ENCODE measurements at places on chromosomes 5 and 9. TPM values are rescaled to one million over a fixed set of nuclear protein-coding genes. Genes with fewer than 3 reads are reported as not detected.

DNA sequence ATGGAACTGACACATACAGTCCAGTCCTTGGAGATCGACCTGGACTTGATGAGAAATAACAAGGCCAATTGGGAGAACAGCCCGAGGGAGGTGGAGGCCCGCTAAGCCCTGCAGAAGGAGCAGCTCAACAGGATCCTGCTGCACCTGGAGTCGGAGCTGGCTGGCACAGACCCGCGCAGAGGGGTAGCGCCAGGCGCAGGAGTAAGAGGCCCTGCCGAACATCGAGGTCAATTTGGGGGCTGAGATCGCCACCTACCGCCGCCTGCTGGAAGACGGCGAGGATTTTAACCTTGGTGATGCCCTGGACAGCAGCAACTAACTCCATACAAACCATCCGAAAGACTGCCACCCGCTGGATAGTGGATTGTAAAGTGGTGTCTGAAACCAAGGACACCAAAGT is 1610.1 kb upstream of the ACO1 start:
- no peaks in the 10 kb centered on the region for H3K36me3 ChIP-seq
- DNase-seq: no peak
- no peak overlapping the region for H3K4me3 ChIP-seq
- H3K27ac ChIP-seq: no peak overlapping the region
- H3K4me1 ChIP-seq: no peaks in the 10 kb centered on the region

DNA sequence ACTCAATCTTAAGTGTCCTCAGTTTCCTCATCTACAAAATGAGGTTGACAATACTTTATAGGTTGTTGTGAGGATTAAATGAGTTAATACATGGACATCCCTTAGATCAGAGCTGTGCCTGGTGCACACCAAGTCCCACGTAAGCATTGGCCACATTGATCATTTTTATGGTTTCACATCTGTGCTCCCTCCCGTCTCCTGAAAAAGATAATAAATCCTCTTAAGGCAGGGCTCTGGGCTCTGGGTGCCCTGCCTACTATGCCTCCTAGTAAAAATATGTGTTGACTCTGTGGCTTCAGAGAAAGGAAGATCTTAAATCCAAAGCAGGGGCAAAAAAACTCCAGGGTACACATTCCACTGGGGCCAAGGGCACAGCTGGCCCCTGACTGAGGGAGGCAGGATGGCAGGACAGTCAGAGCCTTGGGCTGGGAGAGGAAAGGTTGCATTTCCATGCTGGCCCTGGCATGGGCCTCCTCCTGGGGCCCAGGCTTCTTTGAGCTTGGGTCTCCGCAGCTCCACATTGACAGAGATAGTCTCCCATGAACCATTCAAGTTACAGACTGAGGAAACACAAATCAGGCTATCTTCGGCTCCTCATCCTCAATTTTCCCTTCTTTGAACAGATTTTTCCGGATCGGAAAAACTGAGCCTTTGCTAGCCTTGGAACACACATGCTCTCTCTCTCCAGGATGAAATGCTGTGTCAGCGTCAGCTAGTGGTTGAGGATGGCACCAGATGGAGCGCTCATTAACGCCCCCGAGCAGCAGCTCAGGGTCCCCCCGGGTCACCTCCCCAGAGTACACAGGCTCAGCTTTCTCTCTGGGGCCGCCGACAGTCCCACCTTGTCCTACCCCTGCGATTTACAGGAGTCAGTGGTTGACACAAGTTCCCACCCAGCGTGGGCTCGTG is 22.4 kb upstream of the KIF12 start:
- no peaks in the 10 kb centered on the region for H3K27me3 ChIP-seq
- H3K36me3 ChIP-seq: no peaks in the 10 kb centered on the region
- no peak for DNase-seq
- H3K4me1 ChIP-seq: peaks cover 79% of the 10 kb centered on the region
- no peak overlapping the region for H3K4me3 ChIP-seq

DNA sequence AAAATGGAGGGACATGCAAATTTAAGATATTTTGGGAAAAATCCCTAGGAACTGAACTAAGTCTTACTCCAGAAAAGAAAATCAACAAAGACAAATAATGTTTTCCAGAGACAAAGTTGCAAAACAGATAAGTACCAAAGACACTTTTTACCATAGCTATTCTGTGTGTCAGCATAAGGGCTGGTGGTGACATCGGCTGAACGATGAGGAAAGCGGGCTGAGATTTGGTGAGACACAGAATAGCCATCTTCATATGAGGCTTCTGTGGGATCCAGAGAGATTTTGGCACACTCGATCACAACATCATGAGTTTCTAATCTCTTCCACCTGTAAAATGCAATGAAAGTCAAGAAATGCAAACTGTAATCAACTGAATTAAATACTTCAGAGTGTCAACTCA is 32.3 kb downstream of the TSC1 start:
- no peak overlapping the region for H3K4me3 ChIP-seq
- H3K27ac ChIP-seq: no peak overlapping the region
- no peaks in the 10 kb centered on the region for H3K4me1 ChIP-seq

DNA sequence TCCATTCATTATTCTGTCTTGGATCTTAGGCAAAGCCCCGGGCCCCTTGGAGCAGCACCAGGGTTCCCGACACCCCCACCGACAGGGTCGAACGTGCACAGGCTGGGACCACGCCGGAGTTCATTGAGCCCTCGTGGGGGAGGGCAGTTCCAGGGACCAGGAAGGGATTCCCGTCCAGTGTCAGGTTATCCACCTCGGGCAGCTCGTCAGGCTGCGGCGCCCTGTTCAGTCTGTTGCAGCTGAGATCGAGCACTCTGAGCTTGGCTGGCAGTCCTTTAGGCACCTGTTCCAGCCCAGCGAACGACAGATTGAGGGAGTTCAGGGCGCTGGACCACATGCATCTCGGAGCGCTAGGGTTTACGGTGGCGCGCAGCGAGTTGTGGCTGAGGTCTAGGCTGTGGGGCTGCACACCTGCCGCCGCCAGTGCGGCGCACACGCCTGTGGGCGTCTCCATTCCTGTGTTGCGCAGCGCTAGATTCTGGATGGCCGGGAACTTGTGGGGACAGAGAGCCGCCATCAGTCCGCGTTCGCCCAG is 1.1 kb downstream of the CD14 start:
- DNase-seq: no peak
- no peaks in the 10 kb centered on the region for H3K4me1 ChIP-seq
- H3K36me3 ChIP-seq: peaks cover 4% of the 10 kb centered on the region
- no peaks in the 10 kb centered on the region for H3K27me3 ChIP-seq

- H3K27me3 ChIP-seq: no peaks in the 10 kb centered on the region
- H3K4me1 ChIP-seq: no peaks in the 10 kb centered on the region
- DNase-seq: no peak
These were observed 168.2 kb downstream of the RNF180 start for GRCh38 chr5:64333886-64334285.

The TRIP13 gene
- total RNA-seq: 11.9 TPM

The OR1Q1 gene
- total RNA-seq: not detected

DNA sequence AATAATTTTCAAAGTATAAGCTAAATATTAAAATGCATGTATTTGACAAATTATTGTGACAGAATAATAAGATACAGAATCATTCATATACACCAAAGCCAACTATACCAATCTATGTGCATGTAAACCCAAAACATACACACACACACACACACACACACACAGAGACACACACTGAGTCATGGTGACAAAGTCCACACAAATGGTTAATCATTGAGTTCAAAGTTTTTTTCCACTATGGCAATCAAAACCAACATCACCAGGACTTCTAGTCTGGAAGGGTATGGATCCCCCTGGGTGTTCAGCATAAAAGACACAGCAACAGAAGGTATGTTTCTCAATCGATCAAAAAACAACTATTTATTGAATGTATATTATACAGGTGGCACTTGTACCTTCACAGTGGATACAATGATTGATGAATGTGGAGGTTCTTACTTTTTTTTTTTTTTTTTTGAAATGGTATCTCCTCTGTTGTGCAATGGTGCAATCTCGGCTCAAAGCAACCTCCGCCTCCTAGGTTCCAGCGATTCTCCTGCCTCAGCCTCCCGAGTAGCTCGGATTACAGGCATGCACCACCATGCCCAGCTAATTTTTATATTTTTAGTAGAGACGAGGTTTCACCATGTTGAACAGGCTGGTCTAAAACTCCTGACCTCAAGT is 137.0 kb downstream of the PDE4D start:
- H3K36me3 ChIP-seq: no peaks in the 10 kb centered on the region
- H3K27ac ChIP-seq: no peak overlapping the region
- peaks cover 5% of the 10 kb centered on the region for H3K4me1 ChIP-seq
- H3K4me3 ChIP-seq: no peak overlapping the region
- DNase-seq: no peak

GRCh38 chr9:20144197-20144596 is 355.4 kb upstream of the SLC24A2 start:
- H3K4me1 ChIP-seq: peaks cover 22% of the 10 kb centered on the region
- no peaks in the 10 kb centered on the region for H3K27me3 ChIP-seq
- DNase-seq: no peak
- H3K27ac ChIP-seq: no peak overlapping the region

GRCh38 chr5:158384535-158385481 is 525.9 kb upstream of the CLINT1 start:
- H3K4me3 ChIP-seq: no peak overlapping the region
- DNase-seq: no peak
- H3K36me3 ChIP-seq: no peaks in the 10 kb centered on the region
- H3K4me1 ChIP-seq: peaks cover 20% of the 10 kb centered on the region

The SUSD3 gene
- total RNA-seq: 1.2 TPM

DNA sequence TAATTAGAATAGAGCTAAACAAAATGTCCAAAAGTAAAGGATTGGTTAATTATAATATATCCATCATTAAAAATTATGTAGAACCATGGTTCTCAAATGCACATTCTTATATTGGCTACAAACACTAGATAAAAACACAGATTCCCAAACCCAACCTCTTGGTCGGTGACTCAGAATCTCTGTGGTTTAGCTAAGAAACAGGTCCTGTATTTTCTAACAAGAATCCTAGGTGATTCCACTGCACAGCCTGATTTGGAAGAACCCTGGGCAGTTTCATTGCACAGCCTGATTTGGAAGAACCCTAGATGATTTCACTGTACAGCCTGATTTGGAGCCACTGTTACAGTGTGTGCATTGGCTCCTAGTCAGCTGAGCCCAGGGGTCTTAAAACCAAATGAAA is 67.9 kb downstream of the KIAA1958 start:
- no peak for DNase-seq
- H3K4me3 ChIP-seq: no peak overlapping the region
- H3K27me3 ChIP-seq: no peaks in the 10 kb centered on the region

The PDCD1LG2 gene
- not detected for total RNA-seq

DNA sequence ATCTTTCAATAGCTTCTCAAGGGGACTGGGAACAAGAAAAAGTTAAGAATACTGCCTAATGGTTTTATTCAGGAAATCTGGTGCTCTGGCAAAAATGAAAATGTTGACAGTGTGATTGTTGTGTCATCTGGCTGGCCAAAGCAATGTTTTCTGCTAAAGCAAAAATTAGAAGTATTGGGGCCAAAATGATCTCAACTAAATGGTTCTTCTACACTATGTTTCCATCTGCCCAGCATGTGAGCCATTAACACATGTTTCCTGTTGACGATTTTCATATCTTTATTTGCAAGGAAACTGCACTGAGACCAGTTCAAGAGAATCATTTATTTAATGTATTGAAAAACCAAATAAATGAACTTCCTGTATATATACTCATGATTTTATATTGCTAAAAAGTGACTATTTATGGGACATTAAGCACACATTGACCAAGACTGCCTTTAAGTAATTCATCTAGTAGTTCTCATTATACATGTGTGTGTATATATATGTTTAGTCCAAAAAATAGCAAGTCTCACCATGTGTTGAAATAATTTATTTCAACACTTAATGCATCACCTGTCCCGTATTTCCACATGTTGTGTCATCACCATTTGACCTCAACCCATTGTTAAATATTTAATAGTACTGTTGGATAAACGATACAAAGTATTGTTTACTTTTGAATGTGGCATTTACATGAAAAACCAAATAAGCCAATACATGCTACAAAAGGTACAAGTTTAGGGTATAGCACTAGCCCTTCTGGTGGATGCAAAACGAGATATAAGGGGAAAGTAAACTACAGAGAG is 7.5 kb upstream of the FST start:
- no peaks in the 10 kb centered on the region for H3K27me3 ChIP-seq
- DNase-seq: no peak
- no peaks in the 10 kb centered on the region for H3K36me3 ChIP-seq
- no peak overlapping the region for H3K4me3 ChIP-seq
- no peak overlapping the region for H3K27ac ChIP-seq

The SPATA24 gene
- total RNA-seq: 13.9 TPM

DNA sequence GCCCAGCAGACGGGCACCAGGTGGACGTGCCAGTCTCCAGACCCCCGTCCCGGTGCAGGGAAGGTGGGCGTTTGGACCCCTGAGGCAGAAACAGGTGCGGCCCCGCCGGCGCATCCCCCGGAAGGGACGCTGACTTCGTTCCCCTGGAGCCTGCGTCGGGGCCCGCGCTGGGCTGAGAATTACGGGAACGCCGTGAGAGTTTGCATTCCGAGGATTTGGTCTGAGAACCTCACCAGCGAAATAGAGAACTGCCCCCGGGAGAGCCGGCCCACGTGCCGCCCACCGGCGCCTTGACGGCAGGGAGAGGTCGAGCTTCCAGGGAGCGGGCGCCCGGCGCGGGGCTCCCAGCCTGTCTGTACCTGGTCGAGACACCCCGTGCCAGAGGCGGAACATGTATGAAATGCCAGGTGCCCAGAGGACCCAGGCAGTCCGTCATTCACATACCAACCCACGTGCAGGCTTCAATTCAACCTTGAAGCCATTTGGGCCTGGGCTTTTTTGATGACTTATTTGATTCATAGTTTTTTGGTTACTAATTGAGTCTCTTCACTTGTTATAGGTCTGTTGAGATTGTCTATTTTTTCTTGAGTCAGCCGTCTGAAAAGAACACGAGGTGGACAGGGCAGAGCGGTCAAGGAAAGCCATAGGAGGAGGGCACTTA is 877 bp upstream of the CAMSAP1 start:
- DNase-seq: peak; percentile 26
- H3K4me3 ChIP-seq: peak overlapping the region; percentile 75
- peaks cover 30% of the 10 kb centered on the region for H3K4me1 ChIP-seq

GRCh38 chr9:128072144-128073021 is 4.4 kb downstream of the SLC25A25 start:
- H3K27me3 ChIP-seq: peaks cover 2% of the 10 kb centered on the region
- H3K4me1 ChIP-seq: peaks cover 27% of the 10 kb centered on the region
- no peak overlapping the region for H3K4me3 ChIP-seq
- peak overlapping the region; percentile 21 for H3K27ac ChIP-seq
- no peaks in the 10 kb centered on the region for H3K36me3 ChIP-seq
- DNase-seq: no peak

- peaks cover 3% of the 10 kb centered on the region for H3K27me3 ChIP-seq
- H3K36me3 ChIP-seq: no peaks in the 10 kb centered on the region
- peaks cover 8% of the 10 kb centered on the region for H3K4me1 ChIP-seq
- H3K27ac ChIP-seq: no peak overlapping the region
- H3K4me3 ChIP-seq: no peak overlapping the region
These were observed 216.3 kb downstream of the KIAA0825 start for GRCh38 chr5:94402096-94402495.

Data from progenitor cell of endocrine pancreas (in vitro differentiated cells).